ENCODE measurements at places on chromosomes 1 and 21.

GRCh38 chr1:35873243-35873750 lies 9.7 kb upstream of the AGO1 start:
- DNase-seq: no peak

- no peak for DNase-seq
These were observed 8.7 kb upstream of the SFPQ start for GRCh38 chr1:35201631-35202030.

GRCh38 chr1:184218458-184219075 lies 167.0 kb downstream of the TSEN15 start:
- DNase-seq: no peak

DNA sequence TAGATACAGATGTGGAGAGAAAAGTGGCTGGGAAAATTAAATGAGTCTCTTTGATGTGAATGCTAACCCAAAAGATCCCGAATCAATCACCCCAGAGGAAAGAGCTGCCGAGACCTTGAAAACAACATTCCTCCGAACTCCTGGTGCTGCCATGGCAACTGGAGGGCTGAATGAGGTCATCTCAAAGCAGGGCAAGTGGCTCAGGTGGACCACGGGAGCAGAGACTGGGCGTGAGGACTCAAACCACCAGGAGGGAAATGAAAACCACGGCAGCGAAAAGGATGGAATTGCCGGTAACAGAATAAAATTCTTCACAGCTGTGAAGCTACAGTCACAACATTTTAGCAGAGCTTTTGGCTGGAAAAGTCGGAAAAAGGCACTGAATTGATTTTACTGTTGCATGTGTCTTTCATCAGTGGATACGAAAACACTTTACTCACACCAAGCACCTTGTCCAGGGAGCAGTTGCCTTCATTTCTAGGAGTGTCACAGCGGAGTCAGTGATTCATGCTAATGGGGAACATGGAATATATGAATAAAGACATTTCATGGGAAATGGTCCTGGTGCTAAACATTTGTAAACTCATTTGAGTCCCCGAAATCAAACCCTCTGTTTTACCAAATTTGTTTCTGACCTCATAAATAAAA lies 23.2 kb upstream of the BECN2 start:
- DNase-seq: no peak

DNA sequence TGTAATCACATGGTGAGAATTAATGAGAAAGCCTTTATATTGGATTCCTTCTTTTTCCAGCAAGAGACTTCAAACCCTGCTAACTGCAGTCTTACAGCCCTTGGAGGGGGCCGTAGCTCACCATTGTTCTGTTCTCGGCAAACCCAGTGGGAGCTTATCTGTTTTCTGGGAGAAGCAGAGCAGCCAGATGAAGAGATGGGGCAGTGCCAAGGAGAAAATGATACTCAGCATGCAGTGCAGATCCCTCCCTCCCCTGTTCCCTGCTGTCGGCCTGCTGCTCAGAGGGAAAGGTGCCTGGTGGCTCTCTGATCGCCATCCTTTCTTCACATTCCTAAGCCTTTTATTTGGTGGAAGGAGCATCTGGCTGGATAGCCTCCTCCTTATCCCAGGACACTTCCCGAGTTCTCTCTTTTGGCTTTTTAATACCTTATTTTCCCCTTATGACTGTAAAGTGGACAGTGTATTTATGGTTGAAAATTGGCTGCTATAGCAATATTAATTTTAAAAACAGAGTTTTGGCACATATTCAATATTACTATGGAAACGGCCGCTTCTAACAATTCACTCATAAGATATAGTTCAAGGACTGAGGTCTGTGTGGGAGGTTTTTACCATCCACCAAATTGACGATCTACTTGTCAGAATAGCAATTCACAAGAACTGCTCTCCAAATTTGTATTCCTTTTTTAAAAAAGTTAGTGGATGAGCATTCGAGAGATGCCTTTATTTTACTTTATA lies 203.4 kb downstream of the CRB1 start:
- DNase-seq: no peak

GRCh38 chr1:65813956-65814355 lies 21.3 kb downstream of the PDE4B start:
- no peak for DNase-seq

GRCh38 chr21:40433538-40433937 lies 413.4 kb downstream of the DSCAM start:
- DNase-seq: no peak

- no peak for DNase-seq
These were observed 18.5 kb downstream of the LRRC41 start for GRCh38 chr1:46284597-46285564.

GRCh38 chr1:90579212-90579802 lies 137.8 kb downstream of the BARHL2 start:
- DNase-seq: no peak

DNA sequence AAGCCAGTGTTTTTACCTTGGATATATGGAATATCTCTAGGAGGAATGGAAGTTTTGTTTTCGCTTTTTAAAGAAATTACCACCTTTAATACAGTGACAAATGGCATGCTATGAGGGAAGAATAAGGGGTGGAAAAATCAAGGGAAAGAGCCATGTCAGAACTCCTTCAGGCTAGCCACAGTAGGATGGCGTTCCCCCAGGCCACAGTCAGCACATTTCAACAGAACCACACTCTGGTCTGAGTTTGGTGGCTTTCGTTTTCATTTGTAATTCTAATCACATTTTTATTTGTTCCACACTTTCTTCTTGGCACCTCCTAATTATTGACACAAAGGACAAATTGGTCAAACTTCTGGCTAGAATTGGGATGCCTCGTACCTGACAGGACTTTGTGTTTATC lies 60.3 kb upstream of the RCOR3 start:
- DNase-seq: no peak

DNA sequence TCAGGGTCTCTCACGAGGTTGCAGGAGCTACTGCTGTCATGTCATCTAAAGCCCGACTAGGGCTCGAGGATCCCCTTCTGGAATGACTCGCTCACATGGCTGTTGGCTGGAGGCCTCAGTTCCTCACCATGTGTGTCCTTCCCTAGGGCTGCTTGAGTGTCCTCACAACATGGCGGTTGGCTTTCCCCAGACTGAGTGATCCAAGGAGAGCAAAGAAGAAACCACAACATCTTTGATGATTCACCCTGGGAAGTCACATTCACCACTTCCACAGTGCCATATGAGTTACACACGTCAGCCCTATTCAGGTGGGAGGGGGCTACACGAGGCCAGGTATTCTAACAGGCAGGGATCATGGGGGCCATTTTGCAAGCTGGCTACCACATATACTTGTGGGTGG lies 64.9 kb downstream of the FHAD1 start:
- DNase-seq: no peak

GRCh38 chr1:170241266-170241851 lies 95.6 kb downstream of the NTMT2 start:
- DNase-seq: no peak

GRCh38 chr1:234997201-234997895 lies 131.3 kb downstream of the TOMM20 start:
- DNase-seq: peak; percentile 74

DNA sequence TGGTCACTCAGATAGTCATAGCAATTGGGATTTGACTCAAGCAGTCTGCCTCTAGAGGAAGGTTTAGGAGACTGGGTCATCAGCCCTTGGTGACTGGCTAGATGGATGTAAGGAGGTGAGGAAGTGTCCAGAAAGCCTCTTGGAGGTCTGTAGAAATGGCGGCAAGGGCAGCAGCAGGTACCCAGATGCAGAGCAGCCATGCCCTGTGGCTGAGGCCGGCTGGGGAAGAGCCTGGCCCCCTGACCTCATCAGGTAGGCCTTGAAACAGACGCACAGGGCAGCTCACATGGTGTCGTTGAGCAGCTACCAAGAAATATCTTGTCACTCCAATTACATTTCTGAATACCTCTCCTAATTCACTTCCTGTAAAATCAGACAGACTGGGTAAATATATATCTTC lies 98.2 kb downstream of the DMRTB1 start:
- no peak for DNase-seq

GRCh38 chr1:110668549-110668948 lies 6.2 kb downstream of the KCNA3 start:
- DNase-seq: no peak

DNA sequence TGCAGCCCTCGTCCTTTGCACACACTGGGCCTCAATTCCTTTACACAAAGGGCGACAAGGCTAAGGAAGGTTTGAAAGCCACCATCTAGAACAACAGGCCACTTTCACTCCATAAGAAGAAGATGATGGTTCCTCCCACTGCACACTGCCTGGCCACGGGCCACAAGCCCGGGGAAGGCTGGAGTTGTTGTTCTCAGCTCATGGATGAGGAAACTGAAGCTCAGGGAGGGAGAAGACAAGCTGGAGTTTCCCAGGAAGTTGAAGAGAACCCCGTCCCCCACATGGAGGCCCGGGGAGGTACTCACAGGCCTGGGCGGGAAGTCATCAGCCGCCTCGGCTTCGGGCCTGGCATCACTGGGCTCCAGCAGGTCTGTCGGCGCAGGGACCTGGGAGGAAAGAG lies 24.6 kb upstream of the DDOST start:
- DNase-seq: no peak

DNA sequence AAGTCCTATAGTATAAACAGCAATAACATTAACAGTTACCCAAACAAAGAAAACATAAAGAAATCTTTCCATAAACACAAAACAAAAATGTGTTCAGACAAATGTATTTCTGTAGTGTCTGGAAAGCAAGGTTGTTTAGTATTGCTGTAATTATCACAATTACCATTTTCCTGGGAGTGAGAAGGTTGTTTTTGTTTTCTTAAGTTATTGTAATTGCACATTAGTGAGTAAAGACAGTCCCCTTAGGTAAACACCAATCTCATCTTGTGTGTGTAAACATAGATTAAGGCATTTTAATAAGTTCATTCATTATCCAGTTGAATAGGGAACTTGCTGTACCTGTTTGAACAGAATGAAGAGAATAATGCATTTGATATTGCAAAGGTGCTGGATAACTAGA lies 356.9 kb upstream of the ADGRL4 start:
- DNase-seq: no peak

GRCh38 chr1:6889875-6890480 lies 104.7 kb downstream of the CAMTA1 start:
- peak; percentile 35 for DNase-seq

DNA sequence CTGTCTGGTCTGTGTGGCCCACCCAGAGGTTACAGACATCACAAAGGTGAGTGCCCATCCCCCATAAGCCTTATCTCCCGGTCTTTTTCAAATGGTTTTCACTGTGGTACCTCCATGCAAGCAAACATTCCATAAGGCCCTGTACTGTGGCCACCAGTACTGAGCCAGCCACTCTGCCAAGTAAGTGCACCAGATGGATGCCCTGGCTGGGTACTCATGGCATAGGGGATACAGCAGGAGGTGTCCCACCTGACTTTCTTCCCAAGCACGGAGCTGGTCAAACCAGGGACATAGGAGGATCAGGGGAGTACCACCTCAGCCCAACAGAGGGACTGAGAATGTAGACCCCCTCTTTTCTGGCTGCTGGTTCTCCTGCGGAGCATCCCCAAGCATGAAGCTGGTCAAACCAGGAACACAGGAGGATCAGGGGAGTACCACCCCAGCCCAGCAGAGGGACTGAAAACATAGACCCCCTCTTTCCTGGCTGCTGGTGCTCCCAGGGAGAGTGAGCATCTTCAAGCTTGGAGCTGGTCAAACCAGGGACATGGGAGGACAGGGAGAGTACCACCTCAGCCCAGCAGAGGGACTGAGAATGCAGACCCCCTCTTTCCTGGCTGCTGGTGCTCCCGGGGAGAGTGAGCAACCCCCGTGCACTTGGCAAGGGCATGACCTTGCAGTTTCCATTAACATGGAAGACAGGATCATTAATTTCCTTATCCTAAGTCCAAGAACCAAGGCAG lies 81.8 kb upstream of the KLHDC7A start:
- DNase-seq: no peak

DNA sequence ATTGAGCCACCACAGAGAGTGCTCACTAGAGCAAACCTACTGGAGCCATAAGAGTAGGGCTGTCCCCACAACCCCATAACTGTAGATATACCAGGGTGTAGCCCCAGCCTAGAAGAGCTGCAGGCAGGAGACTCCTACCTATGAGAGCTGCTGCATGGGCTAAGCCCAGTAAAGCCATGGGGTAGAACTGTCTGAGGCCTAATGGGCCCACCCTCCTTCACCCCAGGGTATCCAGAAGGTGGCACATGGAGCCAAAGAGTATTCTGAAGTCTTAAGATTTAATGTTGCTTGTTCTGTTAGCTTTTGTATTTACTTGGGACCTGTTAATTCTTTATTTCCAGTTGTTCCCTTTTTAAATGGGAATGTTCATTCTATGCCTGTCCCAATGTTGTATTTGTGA lies 1193.7 kb upstream of the ADGRL2 start:
- no peak for DNase-seq

DNA sequence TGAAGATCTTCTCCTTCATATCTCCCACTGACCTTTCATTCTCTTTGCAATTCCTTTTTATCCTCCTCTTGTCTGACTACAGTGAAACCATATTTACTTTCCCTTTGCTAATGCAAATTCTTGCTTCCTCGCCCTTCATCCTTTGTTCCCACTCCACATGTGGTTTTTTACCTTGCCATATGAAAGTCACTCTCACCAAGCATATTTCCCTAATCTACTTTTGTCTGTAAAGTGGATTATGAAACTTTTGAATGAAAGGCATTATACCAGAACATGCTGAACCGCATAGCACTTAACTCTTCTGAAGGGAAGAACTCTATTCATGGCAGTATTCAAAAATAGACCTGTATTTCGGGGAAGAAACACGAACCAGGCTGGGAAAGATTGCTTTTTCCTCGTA lies 8.0 kb upstream of the TMPRSS15 start:
- no peak for DNase-seq

DNA sequence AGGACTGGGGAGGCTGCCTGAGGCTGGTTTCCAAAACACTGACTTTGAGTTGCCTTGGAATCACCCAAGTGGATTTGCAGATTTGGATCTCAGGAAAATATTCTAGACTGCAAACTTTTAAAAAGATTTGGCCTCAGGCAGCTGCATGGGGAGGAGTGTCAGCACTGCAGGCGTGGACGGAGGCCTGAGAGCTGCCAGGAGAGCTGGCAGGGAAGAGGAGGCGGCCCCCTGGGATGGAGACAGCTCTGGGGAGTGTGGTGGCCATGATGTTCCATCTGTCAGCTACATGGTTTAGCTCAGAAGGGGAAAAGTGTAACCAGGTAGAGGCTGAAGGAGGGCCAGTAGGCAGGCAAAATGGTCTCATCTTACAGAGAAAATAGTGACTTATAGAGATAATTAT lies 72.1 kb downstream of the VPS26C start:
- no peak for DNase-seq

GRCh38 chr21:25467896-25468295 lies 139.4 kb downstream of the MRPL39 start:
- DNase-seq: peak; percentile 48

GRCh38 chr1:90273241-90273774 lies 278.4 kb downstream of the ZNF326 start:
- DNase-seq: no peak

DNA sequence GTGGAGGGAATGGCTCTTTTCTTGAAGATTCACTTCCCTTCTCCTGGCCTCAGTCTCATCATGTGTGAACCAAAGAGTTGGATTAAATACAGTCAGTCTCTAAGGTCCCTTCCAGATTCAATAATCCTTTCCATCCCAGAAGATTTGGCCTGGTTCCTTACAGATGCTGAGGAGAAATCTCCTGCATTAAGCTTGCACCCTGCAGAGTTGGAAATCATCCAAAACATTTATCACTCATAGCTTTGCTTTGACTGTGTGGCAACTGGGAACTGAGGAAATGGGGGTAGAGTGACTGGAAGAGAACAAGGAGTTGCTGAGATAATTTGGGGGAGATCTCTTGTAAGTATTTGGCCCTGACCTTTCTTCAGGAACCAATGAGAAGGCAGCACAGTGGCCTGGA lies 220.5 kb upstream of the SGIP1 start:
- DNase-seq: no peak

- DNase-seq: no peak
These were observed 74.9 kb upstream of the F3 start for GRCh38 chr1:94616506-94616905.
